ENCODE measurements at places on chromosomes 13 and 19.

GRCh38 chr19:53333066-53333462 lies 485 bp upstream of the ZNF845 start:
- DNase-seq, result peak; percentile 58

GRCh38 chr13:97459215-97459777 lies 25.3 kb downstream of the RAP2A start:
- DNase-seq, result no peak

DNA sequence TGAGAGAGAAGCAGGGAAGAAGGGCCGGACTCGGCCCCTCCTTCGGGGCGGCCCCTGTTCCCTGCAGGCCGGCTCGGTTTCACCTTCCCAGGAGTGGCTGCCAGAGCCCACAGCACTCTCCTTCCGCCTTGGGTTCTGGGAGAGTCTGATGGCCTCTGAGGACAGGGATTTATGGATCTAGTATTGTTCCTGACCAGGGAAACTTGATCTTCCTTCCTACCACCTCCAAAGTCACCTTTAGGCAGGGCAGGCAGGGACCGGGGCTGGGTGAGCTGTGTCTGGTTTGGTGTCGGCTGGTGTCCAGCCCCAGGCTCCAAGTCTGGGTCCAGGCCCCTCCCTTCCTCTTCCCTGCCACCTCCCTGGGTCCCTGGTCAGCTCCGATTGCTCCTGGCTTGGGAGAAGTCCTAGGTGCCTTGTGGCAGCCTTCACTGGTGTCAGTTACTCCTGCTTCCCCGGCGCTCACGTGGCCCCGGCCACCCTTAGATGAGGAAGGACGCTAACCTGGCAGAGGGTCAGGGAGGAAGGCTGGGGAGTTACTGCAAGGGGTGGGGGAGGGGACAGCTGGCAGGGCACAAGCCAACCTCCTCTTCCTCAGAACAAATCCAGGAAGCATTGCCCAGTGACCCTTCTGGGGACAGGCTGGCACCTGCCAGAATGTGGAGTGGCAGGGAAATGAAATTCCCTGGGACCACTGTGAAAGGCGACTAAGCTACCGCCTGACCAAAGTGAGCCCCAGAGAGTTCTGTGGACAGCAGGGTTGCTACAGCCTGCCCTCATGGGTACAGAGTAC lies 18.8 kb downstream of the RFX1 start:
- no peak for DNase-seq

DNA sequence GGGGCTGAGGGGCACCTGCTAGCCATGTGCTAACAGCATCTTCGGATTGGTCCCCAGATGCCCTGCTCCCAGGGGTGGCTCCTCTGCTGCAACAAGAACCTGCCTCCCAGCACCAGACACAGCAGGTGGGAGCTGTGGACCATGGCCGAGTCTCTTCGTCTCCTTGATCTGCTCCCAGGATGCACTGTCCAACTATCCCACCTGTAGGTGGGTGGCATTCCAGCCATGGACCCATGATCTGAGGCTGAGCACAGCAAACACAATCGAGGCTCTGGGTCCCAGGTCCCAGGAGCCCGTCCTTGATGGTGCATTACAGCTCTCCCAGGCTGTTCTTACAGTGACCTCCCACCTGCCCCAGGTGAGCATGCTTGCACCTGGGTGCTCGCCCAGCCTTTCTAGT lies 1.6 kb downstream of the ZNF837 start:
- DNase-seq, result no peak

- no peak for DNase-seq
Observed at GRCh38 chr13:66425741-66426140, 804.4 kb downstream of the PCDH9 start.

DNA sequence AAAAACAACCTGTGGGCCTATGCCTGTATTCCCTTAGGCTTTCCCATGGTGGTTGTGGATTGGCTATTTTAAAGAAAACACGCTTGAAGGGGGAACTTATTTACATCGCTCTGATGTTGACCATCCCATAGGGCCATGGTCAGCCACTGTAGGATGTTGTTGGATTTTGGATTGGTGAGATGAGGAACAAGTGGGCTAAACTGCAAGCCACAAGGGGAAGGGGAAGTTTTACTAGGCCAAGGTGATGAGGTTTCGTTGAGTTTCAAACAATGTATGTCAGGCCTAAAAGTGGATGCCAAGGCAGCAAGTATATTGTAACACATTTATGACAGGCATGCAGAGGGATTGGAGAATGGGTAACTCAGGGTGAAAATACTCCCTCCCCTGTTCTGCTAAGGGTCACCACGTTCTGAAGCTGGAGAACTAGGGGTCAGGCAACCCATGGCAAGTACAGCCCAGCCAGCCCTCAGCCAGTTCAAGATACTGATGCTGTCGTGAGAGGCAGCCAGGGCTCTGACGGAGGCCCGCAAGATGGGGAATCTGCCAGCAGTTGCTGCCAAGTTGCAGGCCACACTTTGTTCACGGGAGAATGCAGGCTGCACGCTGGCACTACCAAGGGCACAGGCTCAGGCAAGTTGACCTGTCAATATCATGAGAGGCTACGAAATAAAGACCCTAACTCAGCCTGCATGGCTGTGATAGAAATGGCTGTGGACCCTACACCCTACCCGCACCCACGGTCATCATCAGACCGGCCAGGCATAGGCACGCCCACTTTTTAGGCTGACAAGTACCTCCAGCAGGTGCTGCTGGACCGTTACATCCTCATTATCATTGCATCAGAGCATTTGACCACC lies 11.1 kb downstream of the IRGC start:
- DNase-seq, result no peak

DNA sequence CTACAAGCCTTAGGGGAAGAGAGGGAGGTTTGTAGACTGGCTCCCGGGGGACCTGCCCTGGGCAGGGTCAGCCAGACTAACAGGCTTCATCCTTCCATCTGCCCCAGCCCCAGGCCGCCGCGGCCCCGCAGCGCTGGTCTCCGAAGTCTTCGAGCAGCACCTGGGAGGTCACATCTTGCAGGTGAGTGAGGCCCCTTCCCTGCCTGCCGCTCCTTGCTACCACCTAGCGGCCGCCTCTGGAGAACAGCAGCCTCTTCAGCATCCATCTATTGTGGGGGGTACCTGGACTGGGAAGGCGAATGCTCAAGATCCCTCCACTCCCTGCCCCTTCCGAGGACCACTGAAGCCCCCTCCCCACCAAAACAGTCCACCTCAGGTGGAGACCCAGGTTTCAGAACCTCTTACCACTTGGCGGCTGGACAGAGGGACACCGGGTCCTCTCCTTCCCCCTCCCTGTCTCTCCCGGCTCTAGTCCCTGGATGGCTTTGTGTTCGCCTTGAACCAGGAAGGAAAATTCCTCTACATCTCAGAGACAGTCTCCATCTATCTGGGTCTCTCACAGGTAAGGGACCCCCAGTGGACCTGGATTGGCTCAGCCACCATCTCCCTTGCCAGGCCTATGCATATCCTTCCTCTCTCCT lies 12.7 kb downstream of the NPAS1 start:
- DNase-seq, result peak; percentile 34

DNA sequence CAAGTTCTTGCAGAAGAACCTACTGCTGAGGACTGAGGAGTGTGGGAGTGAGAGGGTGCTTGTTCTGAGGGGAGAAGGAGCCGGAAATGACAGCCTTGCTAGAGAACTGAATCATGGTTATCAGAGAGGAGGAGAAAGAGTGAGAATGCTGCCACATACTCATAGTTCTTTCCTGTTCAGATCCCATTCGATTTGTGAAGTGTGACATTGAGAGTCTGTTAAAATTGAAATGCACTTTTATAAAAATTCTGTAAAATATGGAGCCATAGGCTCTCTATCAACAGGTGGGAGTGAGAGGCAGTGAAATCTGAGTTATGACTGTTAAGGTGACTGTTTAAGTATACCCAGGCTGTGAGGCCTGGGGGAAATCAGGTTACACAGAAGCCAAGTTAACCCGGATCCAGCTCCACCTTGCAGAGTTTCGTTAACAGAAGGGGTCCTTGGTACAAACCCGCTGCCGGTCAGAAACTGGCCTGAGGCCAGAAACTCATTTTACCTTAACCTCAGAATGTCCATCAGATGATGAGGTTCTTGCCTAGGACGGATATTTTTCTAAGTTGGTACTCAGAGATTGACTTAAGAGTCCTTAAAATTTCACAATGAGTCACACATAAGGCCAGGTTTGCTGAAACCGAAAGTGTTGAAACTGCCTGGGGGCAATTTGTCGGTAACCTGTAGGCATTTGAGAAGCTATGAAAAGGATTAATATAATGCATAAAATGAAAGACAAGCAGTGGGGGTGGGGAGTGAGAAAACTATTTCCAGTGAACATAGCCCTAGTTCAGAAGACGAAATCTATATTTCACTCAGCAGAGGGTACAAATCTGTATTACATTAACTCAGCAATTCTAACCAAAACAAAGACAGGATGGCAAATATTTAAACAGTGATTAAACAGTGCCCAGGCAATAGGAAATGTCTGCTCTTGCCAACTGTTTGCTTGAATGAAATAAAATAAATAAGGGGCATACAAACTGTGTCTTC lies 350.5 kb downstream of the KCNRG start:
- DNase-seq, result no peak

GRCh38 chr13:73173279-73173811 lies 114.5 kb downstream of the KLF5 start:
- DNase-seq, result no peak

DNA sequence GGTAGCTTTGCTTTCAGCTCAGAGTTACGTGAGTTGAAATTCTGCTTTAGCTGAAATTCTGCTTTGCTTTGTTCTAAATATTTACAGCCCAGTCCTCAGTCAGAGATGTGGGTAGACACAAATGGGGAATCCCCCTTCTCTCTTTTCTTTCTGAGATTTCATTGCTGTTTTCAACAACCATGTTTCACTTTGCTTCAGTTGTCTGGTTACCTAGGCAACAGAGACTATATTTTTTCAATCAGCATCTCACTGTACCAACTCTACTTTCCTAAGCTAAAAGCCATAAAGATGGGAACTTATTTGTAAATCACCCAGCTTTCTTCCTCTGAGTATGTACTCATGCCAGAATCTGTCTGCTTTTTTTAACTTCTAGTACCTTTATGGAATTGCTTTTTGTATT lies 509.0 kb downstream of the OLFM4 start:
- no peak for DNase-seq

Measured in SK-N-DZ (cell line).